ENCODE measurements at places on chromosomes 3 and 15.

DNA sequence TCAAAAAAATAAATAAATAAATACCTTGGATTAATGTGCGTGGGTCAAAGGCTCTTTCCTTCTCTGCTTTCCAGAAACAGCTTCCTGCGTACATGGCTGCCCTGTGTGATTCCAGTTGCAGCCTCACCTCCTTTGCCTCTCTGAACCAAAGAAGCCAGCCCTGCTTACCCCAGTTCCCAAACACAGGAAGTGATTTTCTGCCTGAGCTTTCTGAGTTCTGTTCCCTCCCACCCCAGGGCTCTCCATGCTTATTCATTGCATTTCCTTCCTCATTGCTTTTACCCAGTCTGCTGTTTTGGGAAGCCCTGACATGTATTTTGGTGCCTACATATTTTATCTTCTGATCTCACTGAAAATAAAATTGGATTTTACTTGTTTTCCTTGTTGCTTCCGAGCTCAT, 15.4 kb downstream of the ZSCAN2 start:
- no peak for DNase-seq

- DNase-seq, result no peak
Measured at GRCh38 chr15:40949756-40950207, 3.5 kb upstream of the CHAC1 start.

DNA sequence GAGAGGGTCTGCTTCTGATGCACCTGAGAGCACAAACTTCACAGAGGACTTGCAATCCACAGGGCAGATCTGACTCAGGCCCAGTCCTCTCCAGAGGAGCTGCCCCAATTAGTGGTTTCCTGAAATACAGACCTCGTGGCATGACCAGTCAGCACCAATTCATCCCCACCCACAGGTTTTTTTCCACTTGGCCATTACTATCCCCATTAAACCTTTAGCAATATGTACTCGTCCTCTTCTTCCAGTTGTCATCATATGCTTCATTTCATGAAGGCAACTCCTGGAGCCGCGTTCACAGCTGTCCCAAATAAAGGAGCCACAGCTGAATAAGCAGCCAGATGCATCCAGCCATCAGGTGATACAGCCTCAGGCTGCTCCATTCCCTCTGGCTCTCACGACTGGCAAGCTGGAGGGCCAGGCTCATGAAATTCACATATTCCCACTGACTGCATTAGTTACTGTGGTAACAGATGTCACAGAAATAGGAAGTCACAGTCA, 163.1 kb downstream of the FMN1 start:
- DNase-seq, result no peak

DNA sequence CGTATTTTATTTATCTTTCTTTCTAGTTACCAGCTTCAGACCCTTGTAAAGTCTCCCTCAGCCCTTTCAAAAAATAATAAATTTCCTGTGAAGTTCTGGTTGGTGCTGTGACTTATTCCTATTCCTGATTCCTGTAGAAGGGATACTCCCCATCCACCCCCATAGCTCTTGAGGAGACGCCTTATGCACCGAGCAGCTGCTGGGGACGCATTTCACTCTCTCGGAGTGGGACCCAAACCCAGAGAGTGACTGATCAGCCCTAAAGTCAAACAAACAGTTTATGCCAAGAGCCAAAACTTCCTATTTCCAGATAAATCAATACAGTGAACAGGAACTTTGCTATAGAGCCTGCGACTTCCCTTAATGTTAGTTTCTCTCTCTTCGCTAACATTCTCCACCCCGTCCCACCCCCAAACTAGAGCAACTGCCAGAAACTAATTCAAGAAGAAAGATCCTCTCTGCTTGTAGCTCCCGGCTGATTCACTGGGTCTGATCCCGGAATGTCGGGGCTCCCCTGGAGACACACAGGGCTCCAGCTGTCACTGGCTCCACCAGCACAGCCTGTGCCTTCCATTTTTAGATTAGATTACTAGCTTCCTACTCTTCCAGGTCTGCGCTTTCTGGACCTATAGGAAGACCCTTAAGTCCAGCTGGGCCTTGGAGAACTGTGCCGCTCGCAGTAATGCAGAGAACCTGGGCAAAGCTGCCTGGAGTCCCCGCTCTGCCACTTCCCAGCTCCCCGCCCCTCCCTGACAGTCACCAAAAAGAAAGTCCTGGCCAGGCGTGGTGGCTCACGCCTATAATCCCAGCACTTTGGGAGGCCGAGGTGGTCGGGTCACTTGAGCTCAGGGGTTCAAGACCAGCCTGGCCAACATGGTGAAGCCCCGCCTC, 45.2 kb downstream of the KLHL25 start:
- no peak for DNase-seq

DNA sequence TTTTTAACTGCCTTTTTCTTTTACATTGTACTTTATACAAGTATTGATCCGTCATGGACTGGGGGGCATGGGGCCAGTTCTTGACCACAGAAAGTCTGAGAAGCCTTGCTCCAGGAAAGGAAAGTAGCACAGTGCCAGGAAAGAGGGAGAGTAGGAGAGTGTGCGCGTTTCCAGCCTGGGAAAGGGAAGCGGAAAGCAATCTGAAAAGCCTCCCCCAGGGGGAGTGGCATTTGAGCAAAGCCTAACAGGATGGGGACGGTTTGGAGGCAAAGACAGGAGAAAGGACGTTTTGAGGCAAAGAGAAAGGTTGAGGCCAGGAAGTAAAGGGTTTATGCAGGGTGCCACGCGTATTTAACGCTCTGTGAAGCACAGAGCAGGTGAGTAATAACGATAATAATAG, 116.9 kb downstream of the RORA start:
- no peak for DNase-seq

DNA sequence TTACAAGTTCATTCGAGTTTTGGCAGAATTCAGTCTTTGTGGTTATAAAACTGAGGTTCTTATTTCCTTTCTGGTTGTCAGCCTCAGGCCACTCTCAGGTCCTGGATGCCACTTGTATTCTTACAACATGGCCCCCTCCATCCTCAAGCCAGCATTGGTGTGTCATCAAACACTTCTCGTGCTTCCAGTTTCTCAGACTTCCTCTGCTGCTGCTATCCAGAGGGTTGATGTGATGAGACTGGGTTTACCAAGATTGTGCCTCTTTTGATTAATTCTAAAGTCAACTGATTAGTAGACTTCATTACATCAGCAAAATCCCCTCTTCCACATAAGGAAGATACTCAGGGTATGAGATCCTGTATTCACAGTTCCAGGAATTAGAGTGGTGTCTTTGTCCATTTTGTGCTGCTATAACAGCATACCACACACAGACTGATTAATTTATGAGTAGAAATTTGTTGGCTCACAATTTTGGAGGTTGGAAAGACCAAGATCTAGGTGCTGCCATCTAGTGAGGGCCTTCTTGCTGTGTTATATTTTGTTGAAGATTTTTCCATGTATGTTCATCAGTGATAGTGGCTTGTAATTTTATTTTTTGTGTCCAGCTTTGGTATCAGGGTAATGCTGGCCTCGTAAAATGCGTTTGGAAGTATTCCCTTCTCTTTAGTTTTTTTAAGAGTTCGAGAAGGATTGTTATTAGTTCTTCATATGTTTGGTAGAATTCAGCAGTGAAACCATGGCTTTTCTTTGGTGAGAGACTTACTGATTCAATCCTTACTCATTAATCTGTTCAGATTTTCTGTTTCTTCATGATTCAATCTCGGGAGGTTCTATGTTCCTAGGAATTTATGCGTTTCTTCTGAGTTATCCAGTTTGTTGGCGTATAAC, 11.1 kb downstream of the LRCH3 start:
- no peak for DNase-seq

GRCh38 chr3:116356056-116356455, 89.2 kb downstream of the LSAMP start:
- no peak for DNase-seq

DNA sequence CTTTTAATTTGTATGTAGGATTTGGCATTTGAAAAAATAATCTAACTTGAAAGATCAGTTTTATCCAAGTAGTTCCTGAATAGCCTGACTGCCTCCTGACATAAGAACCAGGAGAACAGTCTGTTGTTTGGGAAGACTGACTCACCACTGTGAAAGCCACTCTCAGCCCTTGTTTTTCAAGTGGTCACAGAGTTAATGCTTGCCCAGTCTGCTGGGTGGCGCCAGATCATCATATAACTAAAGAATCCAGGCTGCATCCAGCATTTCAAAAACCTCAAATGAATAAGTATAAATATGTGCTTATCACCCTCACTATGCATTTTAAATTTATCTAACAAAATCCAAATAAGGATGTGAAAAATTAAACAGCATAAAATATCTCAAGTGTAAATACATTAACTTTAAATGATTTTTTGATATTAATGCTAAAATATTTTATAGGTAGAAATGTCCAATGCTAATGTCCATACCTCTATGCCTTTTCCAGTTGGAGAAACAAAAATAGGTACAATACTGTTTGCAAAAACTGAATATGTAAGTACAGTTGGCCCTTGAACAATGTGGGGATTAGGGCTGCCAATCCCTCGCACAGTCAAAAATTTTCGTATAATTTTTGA, 26.9 kb upstream of the ZBBX start:
- DNase-seq, result no peak

All from stimulated activated CD8-positive, alpha-beta memory T cell treated with anti-CD3 and anti-CD28 coated beads, Interleukin-2, amount 100 ng/mL, for 1 hour (primary cell).